ENCODE measurements at places on chromosomes 2 and 18. TPM values are rescaled to one million over a fixed set of nuclear protein-coding genes. Genes with fewer than 3 reads are reported as not detected.

GRCh38 chr2:200968162-200968561 is 4.7 kb upstream of the ORC2 start:
- H3K4me3 ChIP-seq: no peak overlapping the region
- DNase-seq: no peak
- no peak overlapping the region for H3K27ac ChIP-seq
- H3K36me3 ChIP-seq: no peaks in the 10 kb centered on the region

- peaks cover 4% of the 10 kb centered on the region for H3K36me3 ChIP-seq
- H3K27me3 ChIP-seq: no peaks in the 10 kb centered on the region
Measured at GRCh38 chr2:263774-264492, at the start of gene SH3YL1. Gene SH3YL1, minus strand, starts transcription at chr2:264032. Its CDS starts 48 bp downstream, at chr2:263984.

DNA sequence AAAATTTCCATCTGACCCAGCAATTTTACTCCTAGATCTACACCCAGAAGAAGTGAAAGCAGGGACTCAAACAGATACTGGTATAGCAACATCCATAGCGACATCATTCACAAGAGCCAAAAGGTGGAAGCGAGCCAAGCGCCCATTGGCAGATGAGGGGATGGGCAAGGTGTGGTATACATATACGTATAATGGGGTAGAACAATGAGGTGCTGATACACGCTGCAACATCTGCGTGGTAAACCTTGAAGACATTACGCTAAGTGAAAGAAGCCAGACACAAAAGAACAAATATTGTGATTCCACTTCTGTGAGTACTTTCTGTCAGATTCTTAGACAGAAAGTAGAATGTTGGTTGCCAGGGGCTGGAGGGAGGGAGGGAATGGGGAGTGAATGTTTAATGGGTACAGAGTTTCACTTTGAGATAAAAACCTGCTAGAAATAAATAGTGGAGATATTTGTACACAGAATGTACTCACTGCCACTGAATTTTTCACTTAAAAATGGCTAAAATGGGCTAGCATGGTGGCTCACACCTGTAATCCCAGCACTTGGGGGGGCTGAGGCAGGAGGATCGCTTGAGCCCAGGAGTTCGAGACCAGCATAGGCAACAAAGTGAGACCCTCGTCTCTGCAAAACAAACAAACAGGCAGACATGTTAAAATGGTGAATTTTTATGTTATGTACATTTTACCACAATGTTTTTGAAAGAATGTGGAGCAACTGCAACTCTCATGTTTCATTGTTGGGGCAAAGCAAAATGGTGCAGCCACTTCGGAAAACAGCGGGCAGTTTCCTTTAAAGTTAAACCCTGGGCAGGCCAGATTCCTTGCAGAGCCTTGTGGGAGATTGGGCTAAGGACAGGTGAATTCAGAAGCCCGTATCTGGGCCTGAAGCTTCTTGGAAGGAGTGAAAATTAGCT is 103.4 kb upstream of the MYCN start:
- H3K4me1 ChIP-seq: no peaks in the 10 kb centered on the region
- no peak overlapping the region for H3K27ac ChIP-seq
- no peaks in the 10 kb centered on the region for H3K27me3 ChIP-seq
- no peak for DNase-seq
- H3K4me3 ChIP-seq: no peak overlapping the region

DNA sequence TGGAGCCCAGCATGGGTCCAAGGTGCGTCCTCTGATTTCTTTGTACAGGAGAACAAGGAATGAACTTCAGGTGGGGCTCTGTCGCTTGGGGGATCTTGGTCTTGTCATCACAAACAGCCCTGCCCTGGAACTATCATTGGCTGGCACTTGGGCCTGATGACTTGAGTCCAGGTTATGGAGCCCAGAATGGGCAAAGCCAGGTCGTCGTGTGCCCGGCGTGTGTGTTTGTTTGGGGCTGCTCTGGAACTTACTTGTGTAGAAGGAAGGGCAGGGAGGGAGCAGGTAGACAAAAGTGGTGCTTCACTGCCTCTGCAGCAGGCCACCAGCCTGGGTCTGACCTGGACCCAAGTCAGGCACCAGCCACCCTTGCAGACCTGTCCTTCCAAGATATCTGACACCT is 306.3 kb upstream of the HS6ST1 start:
- H3K4me1 ChIP-seq: peaks cover 3% of the 10 kb centered on the region
- no peaks in the 10 kb centered on the region for H3K36me3 ChIP-seq
- H3K27me3 ChIP-seq: no peaks in the 10 kb centered on the region
- H3K27ac ChIP-seq: no peak overlapping the region

DNA sequence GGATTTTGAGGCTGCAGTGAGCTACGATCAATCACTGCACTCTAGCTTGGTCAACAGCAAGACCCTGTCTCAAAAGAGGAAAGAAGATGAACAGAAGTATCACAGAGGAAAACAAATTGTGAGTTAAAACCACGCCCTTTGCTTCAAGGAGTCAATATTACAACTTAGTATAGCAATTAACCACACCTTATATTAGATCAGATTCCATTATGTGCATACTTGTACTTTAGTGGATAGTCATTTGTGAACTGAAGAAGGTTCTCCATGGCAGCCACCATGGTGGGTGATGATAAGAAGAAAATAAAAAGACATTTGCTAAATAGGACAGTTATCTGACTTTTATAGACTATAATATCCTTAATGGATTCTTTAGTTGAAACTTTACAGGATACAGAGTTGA is 72.3 kb upstream of the EFEMP1 start:
- DNase-seq: no peak
- H3K4me3 ChIP-seq: no peak overlapping the region
- no peak overlapping the region for H3K27ac ChIP-seq

Gene FAM228A
- total RNA-seq: 0.80 TPM

Gene MROH2A
- total RNA-seq: 0.80 TPM
